Stimulated activated CD4-positive, alpha-beta T cell treated with anti-CD3 and anti-CD28 coated beads, Interleukin-4, amount 100 ng/mL, for 1 hour (primary cell): ENCODE measurements at places on chromosomes 13 and 19.

DNA sequence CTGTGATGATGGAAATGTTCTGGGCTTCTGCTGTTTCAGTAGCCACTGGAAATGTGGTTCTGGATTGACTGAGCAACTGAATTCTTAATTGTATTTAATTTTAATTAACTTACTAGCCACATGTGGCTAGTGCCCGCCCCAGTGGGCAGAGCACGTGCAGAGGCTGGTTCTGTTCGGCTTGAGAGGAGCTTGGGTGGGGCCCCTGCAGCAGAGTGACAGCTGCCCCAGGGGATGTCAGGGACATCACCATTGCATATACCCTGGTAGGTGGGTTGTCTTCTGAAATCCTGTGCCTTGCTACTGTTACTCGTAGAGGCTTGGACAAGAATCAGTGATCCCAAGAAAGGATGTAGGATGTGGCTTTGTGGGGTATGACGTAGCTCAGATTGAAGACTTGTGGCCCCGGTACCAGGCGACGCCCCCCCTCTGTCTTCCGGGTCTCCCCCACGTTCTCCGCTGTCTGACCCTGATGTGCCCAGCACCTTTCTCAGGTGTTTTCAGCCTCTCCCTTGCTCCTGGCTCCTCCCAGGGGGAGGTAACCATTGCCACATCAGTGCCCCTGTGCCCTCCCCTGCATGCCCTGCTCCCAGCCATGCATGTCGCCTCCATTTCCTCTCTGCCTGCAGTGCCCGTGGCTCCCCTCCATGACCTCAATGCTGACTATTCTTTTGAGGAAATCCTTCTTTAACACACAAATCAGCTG lies 102.6 kb upstream of the RNF113B start:
- DNase-seq = no peak

DNA sequence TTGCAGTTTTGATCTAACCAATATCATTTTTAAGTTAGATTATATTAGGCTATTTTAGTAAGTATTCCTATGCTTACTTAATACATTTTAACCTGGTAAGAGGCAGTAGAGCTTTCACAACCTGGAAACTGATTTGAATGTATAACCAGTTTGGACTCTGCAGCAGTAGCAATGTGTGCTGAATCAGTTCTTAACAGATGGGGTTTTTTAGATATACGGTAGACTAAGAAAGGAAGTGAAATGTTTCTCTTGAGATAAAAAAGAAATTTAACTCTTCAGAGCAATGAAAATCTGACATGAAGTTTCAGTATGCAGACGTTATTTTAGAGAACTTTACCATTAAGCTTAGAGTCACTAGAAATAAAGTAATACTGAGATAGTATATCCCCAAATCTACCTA lies 2.7 kb downstream of the NBEA start:
- DNase-seq = no peak

GRCh38 chr13:50801087-50801931 lies 42.2 kb downstream of the DLEU7 start:
- peak; percentile 43 for DNase-seq

DNA sequence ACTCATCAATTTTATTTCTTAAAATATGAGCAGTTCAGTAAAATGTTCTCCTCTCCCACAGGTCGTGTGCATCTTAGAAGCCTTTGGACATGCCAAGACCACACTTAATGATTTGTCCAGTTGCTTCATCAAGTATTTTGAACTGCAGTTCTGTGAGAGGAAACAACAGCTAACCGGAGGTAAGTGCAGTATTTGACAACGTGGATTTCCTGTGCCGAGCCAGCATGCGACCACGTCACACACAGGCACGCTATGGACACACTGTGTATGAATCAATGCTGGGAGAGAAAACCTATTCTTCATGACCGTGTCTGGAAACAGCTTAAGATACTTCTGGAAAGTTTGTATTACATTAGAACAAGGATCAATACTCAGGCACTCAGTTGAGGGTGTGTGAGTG lies 268.5 kb downstream of the MYO16 start:
- DNase-seq = no peak

- DNase-seq = no peak
These were observed 67.2 kb upstream of the GPR183 start for GRCh38 chr13:99374169-99374991.
